ENCODE measurements at places on chromosomes 4 and X.

DNA sequence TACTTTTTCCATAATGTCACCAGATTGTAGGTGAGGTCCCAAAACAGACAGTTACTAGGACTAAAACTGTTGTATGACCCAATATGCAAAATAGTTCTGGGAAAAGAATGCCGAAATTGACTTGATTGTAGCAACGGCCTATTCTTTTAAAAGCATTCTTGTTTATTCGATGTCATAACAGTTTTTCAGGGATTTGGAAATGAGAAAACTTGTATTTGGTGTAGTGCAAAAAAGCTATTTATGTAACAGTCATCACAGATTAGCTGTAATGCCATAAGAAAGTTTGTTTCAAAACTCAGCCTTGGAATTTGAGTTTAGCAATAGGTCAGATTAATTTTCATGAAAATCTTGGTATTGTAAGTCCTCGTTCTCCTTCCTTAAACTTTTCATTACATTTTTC is 69.2 kb upstream of the DIAPH2 start:
- no peak for DNase-seq

- no peak for DNase-seq
Observed at GRCh38 chr4:55458164-55458563, 62.4 kb downstream of the TMEM165 start.

GRCh38 chr4:14844061-14844460 is 158.2 kb upstream of the CPEB2 start:
- DNase-seq, result no peak

GRCh38 chrX:50942471-50942870 is 31.9 kb downstream of the BMP15 start:
- DNase-seq, result no peak

GRCh38 chrX:37802028-37802427 is 22.2 kb downstream of the CYBB start:
- no peak for DNase-seq

GRCh38 chrX:38817004-38817703 is 15.9 kb downstream of the MID1IP1 start:
- DNase-seq, result no peak
